ENCODE measurements at places on chromosomes 7 and 10.

GRCh38 chr7:16817536-16817935 is 12.7 kb upstream of the AGR2 start:
- DNase-seq = peak; percentile 21

GRCh38 chr10:7038416-7038815 is 372.4 kb downstream of the SFMBT2 start:
- no peak for DNase-seq

GRCh38 chr7:143296686-143297085 is 8.5 kb downstream of the CASP2 start:
- no peak for DNase-seq

DNA sequence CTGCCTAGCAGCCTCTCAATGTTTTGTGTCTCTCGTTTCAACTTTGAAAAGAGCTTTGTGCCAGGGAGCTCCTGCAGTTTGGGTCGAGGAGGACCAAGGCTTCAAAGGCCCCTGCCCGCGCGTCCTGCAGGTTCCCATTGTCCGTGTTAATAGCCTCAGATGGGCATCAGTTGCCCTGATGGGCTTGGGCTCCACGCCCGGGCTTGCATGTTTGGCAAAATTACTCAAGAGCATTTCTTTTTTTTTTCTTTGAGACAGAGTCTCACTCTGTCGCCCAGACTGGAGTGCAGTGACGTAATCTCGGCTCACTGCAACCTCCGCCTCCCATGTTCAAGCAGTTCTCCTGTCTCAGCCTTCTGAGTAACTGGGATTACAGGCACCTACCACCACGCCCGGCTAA is 636.6 kb downstream of the SDK1 start:
- no peak for DNase-seq

- no peak for DNase-seq
Measured at GRCh38 chr7:24017519-24017918, 266.5 kb upstream of the NPY start.

- no peak for DNase-seq
Measured at GRCh38 chr7:152074673-152075072, 49.2 kb downstream of the GALNT11 start.

GRCh38 chr10:21199501-21199900 is 302.4 kb upstream of the NEBL start:
- DNase-seq = no peak
